ENCODE measurements at places on chromosomes 2 and 18.

DNA sequence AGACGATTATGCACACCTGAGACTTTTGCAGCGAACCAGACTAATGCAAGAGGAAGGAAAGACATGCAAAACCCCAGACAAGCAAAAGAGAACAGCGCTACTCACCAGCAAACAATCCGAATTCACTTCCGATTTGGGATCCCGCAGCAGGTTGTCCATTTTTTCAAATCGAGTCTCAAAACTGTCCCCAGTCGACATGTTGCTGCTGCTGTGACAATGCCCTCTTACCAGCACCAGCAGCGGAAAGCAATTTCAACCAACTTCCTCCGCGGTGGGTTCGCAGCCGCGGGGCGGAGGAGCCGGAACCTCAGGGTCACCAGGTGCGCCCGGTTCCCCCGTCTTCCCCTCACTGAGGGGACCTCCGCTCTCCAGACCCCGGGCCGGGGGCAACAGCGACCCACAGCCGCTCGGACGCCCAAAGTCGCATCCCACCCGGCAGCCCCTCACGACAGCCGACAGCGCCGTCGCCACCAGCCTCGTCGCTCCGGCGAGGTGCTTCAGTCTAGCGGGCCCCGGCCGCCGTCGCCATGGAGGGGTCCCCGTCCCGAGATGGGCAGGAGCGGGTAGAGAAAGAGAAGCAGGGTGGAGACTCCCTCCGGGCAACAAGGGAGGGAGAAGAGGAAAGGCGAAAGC is 784 bp downstream of the ROCK1 start:
- DNase-seq: peak; percentile 44

GRCh38 chr2:109129921-109130722 is 1.1 kb downstream of the SH3RF3 start:
- no peak for DNase-seq

DNA sequence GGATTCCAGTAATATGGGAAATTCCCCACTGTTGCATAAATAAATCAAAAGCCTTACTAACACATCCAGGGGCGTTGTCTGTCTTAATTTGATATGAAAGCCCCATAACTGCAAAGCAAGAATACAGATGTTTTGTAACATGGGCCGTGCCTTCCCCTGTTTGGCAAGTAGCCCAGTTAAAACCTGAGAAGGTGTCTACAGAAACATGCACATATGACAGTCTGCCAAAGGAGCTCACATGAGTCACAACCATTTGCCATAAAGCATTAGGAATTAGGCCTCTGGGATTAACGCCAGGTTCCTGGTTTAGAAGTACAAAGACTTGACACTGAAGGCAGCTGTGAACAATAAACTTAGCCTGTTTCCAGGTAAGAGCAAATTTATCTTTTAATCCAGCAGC is 43.1 kb upstream of the LONRF2 start:
- no peak for DNase-seq

DNA sequence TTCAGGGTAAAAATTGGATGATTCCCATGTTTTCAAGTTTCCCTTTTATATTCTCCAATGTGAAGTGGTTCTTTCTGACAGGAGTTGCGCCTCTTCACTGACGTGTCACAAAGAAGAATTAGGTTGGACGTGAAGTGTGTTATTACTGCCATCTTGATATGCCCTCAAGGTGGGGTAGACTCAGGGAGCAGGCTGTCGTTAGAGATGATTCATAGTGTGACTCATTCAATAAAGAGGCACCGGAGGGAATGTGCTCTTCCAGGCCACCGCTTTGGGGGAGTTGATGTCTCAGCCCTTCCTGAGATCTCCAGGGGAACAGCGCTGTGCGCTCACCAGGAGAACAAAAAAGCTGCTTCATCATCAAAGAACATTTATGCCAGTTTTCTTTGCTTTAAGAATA is 3.6 kb upstream of the DGKD start:
- no peak for DNase-seq

DNA sequence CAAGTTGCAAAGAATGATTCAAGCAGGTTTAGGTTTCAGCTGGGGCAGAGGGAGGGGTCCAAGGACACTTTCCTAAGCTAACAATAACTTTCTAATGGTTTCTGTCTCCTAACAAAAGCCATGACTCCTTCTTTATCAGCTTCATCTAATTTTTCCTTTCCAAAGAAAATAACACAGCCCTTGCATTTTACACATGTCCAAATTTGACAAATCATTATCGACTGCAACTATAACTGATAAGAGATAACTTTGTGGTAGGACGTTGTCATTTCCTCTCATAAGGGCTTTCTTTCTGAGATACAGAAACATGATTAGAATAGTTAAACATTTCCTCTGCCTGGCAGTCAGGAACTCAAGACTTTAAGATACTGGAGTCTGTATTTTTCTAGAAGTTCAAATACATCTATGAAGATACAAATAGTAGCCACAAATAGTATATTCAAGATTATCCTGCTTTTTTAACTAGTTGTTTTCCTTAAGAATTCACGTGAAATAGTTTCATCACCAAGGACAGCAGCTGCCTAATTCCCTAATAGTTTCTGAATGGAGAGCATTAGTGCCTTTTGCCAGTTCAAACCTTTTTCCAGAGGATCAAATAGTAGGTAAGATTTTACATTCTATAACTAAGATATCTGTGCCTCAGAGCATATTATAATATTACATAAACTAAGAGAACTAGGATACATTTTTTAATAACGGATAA is 263.2 kb downstream of the EXOC6B start:
- DNase-seq: no peak

DNA sequence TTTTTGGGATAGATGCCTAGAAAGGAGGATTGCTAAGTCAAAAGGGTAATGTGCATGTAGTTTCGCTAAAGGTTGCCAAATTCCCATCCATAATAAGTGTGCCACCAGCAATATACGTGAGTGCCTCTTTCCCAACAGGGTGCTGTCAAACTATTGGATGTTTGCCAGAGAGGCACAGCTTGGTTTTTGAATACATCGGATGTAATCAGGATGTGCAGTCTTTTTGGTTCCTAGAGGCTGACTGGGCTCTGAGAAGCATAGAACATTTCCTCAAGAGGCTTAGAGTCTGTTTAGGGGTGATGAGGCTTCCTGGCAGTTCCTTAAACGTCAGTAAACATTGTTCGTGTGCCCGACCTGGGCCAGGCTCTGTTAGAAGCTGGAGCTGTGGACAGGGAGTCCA is 28.0 kb downstream of the AGAP1 start:
- DNase-seq: no peak
